ENCODE measurements at places on chromosomes 2 and 18. TPM values are rescaled to one million over a fixed set of nuclear protein-coding genes. Genes with fewer than 3 reads are reported as not detected.

Gene HOXD1
- not detected for total RNA-seq

Gene RESP18
- not detected for total RNA-seq

Gene ABCB11
- 0.09 TPM for total RNA-seq

DNA sequence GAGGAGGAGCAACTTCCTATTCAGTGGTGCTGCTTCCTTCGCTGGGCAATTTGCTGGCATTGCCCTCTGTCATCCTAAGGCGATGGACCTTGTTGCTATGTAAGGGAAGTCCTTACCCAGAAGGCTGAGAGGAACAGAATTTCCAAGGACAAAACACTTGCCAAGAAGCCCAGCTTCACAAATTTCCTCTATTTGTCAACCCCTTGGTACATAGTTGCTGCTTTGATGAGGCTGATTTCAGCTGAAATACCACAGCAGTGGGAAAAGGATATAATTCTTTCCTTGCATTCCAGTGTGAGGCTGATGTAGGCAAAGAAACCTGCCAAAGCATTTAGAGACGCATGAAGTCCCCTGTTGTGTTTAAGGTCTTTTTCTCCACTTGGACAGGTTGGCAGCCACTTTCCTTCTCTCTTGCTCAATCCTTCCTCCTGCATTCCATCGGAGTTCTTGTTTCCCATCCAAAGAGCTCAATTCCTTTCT, 16.4 kb upstream of the ST3GAL5 start:
- H3K36me3 ChIP-seq, result no peaks in the 10 kb centered on the region
- H3K4me3 ChIP-seq, result no peak overlapping the region
- H3K27ac ChIP-seq, result no peak overlapping the region

GRCh38 chr2:75108937-75109482, 90.3 kb downstream of the TACR1 start:
- H3K4me3 ChIP-seq, result no peak overlapping the region
- H3K27ac ChIP-seq, result no peak overlapping the region
- no peaks in the 10 kb centered on the region for H3K36me3 ChIP-seq
- H3K4me1 ChIP-seq, result no peaks in the 10 kb centered on the region
- peak; percentile 6 for DNase-seq
- H3K27me3 ChIP-seq, result no peaks in the 10 kb centered on the region

DNA sequence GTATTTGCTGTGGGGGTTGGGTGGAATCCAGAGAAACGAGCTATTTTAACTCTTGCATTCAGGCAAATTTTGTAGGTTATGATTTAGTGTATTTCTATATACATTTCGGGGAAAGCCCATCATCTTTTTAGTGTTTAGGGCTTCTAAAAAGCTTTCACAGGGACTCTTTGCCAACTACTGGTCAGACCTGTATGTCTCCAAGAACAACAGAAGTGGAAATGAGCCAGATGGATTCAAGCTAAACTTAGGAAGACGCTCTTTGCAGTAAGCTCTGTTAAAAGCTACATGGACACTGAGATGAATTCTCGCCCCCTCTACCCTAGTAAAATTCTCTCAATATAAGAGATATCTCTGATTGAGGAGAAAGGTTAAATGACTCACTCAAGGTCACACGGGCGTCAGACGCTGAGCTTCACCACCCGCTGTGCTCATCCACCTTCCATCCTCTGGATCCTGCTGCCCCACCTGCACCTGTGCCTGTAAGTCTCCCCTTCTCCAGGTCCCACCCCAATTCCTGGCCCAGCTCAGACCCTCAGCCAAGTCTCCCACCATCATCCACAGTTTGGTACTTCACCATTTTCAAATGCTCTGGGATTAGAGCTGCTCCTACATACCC, 85.6 kb downstream of the MARCHF4 start:
- H3K36me3 ChIP-seq, result no peaks in the 10 kb centered on the region
- H3K27me3 ChIP-seq, result peaks cover 3% of the 10 kb centered on the region
- H3K4me3 ChIP-seq, result no peak overlapping the region

GRCh38 chr2:86330001-86330400, 7.4 kb downstream of the REEP1 start:
- no peak overlapping the region for H3K27ac ChIP-seq
- H3K27me3 ChIP-seq, result peaks cover 22% of the 10 kb centered on the region
- peaks cover 6% of the 10 kb centered on the region for H3K4me1 ChIP-seq
- no peak overlapping the region for H3K4me3 ChIP-seq
- DNase-seq, result no peak

Measured in neural progenitor cell (in vitro differentiated cells).